ENCODE measurements at places on chromosomes 6 and 20.

DNA sequence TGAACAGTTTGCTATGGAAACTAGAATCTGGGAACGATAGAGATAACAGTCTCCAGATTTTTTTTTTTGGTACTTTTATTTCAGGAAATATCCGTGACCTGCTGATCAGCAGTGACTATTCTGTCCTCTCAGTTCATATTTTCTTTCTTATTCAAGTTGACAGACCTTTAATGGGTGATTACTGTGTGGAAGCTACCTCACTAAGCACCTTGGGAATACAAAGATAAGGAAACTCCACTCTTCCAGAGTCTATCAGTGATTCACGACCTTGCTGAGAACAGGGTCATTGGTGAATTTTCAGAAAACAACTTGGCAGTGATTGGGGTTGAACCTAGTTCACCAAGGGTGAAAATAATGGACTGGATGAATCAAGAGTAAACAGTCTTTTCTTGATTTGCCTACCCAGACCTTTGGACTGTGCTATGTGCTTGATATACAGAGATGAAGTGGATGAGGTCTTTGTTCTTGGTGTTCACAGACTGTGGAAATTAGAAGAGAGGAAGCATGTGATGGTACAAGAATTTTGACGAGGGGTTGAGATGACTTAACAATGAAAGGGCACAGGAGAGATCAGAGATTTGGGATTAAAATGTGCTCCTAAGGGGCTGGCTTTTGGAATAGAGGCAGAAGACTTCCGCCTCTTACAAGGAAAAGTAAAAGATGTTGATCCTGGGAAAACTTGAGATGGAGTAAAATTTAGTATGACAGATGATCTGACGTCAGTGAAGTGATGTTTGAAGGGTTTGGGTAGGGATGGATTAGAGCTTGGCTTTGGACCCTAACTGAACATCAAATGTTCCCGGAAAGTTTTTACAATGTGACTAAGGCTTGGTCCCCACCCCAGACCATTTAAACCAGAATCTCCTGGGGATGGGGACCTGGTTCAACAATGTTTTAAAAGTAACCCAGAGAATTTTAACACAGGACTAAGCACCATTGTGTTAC lies 1.2 kb downstream of the KAT14 start:
- no peak for DNase-seq

DNA sequence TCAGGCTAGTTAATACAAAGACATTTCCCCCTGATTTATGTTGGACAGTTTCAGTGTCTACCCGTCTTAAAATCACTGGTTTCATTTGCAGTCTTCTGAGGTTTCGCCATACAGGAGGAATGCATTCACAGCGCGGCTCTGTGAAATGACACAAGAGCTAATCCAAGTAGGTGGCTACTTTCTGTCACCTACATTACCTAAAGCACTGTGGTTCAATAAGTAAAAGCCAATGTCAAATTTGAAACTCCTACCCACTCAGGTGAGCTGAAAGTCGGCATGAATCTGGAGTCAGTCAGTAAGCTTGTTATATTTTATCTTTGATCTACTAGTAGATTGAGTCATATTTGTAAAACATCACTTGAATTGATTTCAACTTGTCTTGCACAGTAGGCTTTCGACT lies 370.8 kb downstream of the LAMA2 start:
- no peak for DNase-seq

GRCh38 chr20:33875534-33876026 lies 64.4 kb downstream of the CHMP4B start:
- no peak for DNase-seq

DNA sequence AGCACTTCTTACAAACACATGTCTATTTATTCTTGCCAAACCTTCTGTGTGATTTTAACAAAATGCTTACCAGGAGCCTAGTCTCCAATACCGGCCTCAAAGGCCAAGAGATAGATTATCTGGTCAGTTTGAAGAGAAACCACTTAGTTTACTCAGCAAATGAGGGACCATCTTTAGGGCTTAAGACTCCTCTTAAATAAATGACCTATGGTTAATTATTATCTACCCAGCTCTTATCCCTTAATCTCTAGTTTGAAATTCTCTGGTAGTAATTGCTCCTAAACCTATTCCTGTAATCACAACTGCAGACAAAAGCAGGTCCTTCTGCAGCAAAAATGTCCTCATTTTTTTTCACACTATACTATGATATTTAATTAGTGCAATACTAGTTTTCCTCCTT lies 301.8 kb downstream of the KIF16B start:
- DNase-seq, result no peak

Measured in T-helper 1 cell (primary cell).